ENCODE measurements at places on chromosomes 2 and 18. TPM values are rescaled to one million over a fixed set of nuclear protein-coding genes. Genes with fewer than 3 reads are reported as not detected.

The HOXD13 gene
- not detected for total RNA-seq

The BOLL gene
- total RNA-seq: not detected

The KCNE4 gene
- not detected for total RNA-seq

The PLGLB1 gene
- total RNA-seq: 0.55 TPM

The CCDC74A gene
- 6.0 TPM for total RNA-seq

The SAG gene
- total RNA-seq: not detected

The CNDP2 gene
- 135 TPM for total RNA-seq

The UNC80 gene
- not detected for total RNA-seq

The TRIP12 gene
- 81.1 TPM for total RNA-seq

The CAVIN2 gene
- total RNA-seq: 2.9 TPM

The RAB6C gene
- not detected for total RNA-seq

Measured in hair follicular keratinocyte (primary cell).